Activated T-cell treated with anti-CD3 and anti-CD28 coated beads, Interleukin-2, amount 50 U/mL, for 24 hours (primary cell): ENCODE measurements at places on chromosomes 11 and 22.

- DNase-seq: no peak
These were observed 1.9 kb upstream of the ESS2 start for GRCh38 chr22:19146215-19146968.

DNA sequence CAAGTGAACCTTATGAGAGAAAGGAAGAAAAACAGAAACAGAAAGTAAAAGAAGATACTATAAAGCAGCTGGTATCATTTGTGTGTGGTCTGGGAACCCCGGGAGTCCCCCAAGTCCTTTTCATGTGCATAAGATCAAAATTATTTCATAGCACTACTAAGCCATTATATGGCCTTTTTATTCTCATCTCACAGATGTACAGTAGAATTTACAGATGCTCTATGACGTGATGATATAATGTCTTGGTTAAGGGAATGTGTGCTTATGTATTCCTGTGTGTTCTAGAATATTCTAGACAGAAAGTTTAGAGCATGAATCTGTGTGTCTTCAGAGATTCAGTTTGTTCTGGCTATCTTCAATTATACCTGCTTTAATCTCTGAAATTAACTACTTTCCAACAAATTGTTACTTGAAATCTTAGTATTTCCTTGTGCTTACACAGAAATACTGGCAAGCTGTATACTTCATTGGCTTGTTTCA is 8.6 kb upstream of the TPP1 start:
- DNase-seq: no peak

- DNase-seq: peak; percentile 86
These were observed 28.2 kb downstream of the KCTD17 start for GRCh38 chr22:37079668-37080171.

DNA sequence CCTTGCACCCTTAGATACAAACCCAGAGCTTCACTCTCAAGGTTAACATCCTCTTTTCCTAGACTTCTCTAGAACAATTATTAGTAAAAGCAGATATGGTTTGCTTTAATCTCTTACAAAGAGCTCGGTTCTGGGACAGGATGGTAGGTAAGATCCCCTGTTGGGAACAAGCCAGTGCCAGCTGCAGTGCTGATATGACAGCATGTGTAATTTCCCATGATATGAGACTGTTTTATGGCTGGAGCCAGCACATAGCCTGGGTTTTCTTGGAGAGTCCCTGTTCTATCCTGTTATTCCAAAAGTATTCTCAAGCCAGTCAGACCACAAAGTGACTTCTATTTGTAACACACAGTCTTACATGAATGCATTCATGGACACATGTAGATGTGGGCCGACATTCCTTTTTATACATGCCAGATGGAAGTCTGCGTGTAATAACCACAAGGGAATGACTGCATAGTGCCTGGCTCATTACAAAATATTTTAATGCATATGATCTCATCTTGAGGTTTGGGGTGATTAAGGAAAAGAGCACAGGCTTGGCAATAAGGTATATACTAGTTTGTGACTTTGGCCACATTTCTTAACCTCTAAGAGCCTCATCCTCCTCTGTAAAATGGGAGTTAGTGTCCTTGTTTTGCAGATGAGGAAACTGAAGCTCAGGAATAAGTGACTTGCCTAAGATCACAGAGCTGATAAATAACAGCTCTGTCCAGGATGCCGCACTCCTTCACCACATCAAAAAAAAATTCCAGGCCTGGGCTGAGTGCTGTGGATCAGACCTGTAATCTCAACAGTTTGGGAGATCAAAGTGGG is 21.8 kb downstream of the CLMP start:
- no peak for DNase-seq

GRCh38 chr22:33639588-33640254 is 280.6 kb downstream of the LARGE1 start:
- DNase-seq: no peak

DNA sequence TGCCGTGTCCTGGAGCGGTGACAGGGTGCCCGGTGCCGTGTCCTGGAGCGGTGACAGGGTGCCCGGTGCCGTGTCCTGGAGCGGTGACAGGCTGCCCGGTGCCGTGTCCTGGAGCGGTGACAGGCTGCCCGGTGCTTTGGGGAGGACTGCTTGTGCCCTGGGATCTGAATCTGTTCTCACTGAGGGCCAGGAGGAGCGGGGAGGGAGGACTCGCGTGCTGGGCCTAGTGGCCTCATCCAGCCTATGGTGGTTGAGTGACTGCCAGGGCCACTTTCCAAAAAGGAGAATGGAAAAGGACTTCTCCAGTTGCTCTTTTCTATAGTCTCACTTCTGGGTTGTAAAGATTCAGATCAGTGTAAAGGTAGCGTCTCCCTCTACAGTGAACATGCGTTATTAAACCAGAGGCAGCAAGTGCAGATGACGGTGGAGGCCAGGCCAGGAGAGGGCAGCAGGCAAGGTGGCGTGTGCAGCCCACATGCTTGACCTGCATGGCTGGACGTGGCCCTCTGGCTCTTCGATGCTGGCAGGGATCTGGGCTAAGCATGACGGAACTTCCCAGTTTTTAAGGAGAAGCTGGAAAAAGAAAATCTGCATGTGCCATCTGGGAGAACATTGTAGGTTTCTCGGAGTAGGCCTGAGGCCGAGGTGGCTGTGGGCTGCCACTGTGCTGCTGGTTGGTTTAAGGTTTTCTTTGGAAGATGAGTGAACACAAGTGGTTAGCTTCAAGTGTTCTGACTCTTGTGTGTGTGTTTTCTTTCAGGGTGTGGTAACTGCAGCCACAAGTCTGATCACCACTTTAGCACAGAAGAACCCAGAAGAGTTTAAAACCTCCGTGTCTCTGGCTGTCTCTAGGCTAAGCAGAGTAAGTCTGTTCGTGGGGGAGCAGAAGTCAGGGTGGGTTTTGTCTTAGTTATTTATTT is 55.0 kb downstream of the AP2A2 start:
- DNase-seq: no peak

- DNase-seq: no peak
These were observed 79.0 kb downstream of the FDX1 start for GRCh38 chr11:110508786-110509185.
